Stimulated activated CD8-positive, alpha-beta memory T cell treated with anti-CD3 and anti-CD28 coated beads, Interleukin-15, amount 100 ng/mL, for 4 hours (primary cell): ENCODE measurements at places on chromosomes 1 and 21.

DNA sequence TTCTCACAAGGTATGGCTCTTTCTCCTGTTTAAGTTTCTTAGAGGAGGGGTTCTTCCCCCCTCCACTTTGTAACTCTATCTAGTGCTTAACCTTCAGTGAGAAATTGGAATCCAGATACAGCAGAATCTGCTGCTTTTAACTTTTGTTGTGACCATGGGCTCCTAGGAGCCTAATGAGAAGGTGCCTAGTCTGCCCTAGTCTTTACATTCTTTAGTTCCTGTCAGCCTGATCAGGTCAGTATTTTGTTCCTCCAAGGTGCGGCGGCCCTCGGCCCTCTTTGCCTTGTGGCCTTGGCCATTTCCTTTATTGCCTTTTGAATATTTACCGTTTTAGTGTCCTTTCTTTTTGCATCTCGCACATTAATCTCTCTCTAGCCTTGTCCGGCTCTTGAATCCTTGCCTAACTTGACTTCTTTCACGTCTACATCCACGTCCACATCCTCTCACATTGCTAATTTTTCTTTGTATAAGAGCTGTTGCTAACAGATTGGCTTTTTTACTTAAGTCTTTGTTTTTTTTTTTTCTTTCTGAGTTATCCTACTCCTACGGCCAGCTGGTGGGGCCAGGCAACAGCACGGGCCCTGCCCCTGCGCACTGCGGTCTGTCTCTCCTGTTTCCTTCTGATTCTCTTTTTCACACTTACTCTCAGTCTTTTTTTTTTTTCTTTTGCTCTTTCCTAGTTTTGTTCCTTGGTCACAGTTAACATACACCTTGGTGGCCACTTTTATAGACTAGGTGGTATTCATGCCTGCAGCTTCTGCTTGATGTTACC is 49.0 kb downstream of the SFPQ start:
- no peak for DNase-seq

DNA sequence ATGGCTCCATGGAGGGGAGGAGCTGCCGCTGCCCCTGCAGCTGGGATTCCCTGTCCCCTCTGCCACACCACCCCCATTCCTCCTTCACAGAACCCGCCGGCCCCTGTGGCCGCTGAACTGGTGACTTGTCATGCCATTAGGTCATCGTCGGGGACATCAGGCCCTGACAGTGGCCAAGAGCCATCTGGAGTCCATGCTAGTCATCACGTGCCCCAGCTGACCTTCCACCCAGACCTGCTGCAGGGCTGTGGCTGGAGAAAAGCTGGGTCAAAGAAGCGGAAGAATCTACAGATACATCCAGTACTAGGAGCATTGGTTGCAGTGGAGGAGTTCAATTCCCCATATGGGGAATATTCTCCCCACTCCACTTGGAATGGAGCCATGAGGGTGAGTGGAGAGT is 78.1 kb downstream of the KCNJ15 start:
- DNase-seq: no peak

- no peak for DNase-seq
These were observed 47.1 kb downstream of the CFH start for GRCh38 chr1:196698993-196699392.

- no peak for DNase-seq
These were observed 16.6 kb upstream of the AJAP1 start for GRCh38 chr1:4637616-4638344.

- no peak for DNase-seq
These were observed 77.4 kb downstream of the RUNX1 start for GRCh38 chr21:34971656-34972055.

DNA sequence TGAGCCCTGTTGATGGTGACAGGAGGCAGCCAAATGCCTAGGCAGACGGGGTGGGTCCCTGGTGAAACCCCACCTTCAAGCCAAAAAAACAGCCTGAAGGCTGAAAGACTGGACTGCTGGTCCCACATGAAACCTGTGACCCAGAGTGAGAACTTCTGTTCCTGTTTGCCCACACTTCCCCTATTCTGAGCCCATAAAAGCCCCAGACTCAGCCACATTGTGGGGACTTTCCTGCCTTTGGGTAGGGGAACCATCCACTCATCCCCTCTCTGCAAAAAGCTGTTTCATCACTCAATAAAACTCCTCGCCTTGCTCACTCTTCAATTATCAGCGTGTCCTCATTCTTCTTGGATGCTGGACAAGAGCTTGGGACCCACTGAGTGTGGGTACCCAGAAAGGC is 25.2 kb downstream of the HTR6 start:
- DNase-seq: no peak

- no peak for DNase-seq
These were observed 2.7 kb upstream of the SLC30A10 start for GRCh38 chr1:219931033-219931432.

DNA sequence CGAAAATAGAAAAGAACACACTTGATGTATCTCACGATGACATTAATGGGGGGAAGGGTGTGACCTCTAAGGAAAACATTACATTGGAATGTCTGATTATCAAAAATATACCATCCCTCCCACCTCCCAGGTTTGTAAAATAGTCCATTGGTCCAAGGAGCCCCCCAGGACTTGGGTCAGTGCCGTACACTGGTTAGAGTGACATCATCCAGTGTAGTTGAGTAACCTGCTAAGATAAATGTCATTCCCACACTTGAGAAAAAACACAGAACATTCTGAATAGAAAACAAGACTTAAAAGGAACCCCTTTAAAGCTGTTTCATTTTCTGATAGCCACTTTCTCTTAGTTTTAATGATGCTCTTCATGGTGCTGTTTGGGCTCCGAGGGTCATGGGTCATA is 15.2 kb downstream of the DDX20 start:
- DNase-seq: no peak

DNA sequence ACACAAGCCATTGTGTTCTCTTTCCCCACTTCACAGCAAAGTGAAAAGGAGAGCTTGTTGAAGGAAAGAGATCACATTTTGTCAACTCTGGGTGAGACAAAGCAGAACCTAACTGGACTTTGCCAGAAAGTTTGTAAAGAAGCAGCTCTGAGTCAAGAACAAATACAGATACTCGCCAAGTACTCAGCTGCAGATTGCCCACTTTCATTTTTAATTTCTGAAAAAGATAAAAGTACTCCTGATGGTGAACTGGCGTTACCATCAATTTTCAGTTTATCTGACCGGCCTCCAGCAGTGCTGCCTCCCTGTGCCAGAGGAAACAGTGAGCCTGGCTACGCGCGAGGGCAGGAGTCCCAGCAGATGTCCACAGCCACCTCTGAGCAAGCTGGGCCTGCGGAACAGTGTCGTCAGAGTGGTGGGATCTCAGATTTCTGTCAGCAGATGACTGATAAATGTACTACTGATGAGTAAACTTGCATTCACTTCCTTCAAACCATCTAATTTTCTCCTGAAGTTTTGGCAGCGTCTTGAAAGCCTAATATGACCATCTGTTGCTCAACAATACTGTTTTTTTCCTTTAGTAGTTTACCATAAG is 43.7 kb downstream of the BACH1 start:
- no peak for DNase-seq

GRCh38 chr1:41481109-41481775 is 3.2 kb downstream of the EDN2 start:
- no peak for DNase-seq

DNA sequence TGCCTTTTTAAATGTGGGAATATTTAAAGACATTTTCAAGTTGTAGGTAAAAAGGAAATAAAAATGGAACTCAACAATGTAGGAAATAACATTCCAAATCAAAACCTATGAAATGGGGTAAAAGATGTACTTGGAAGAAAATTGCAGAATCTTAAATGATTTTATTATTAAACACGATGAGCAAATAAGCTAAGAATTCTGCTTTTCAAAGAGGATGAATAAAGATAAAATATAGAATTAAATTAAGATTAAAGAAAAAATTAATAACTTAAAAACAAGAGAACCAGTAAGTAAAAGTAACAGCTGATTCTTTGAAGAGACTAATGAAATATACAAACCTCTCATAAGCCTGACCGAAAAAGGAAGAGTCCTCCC is 74.0 kb downstream of the NPHP4 start:
- DNase-seq: no peak

DNA sequence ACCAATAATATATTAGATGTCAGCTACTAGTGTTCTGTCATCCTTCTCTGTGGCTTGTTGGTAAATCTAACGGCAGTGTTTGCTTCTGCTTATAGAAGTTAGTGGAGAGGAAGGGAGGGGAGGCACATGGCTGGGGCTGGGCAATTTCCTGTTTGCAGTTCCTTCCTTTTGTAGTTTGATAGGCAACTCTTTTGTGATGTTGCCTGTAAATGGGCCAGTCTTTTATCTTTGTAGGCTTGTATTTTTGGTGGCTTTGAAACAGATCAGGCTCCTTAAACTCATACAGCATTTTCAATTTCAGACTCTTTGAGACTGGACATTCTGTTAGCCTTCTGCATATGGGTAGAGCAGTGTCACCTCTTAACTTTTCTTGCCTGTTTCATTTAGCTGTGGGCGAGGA is 48.1 kb downstream of the CDC14A start:
- DNase-seq: peak; percentile 15

DNA sequence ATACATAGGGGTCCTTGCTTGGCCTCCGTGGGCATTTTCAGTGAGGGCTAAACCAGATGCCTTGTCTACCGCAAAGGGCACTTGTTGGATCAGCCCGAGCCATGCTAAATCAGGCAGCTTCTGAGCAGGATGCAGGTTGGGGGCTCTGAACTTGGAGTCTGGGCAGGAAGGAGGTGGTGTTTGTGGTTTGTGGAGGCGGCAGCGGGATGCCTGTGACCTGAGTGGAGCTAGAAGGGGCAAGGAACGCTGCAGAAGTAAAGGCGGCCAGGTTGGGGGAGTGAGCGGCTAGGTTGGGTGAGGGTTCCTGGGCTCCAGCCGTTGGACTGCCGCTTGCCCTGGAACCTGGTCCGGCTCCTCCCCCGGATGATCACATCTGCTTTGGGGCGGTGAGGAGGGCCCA is 183.9 kb downstream of the CAMTA1 start:
- DNase-seq: no peak

GRCh38 chr1:40495315-40495903 is 13.2 kb upstream of the EXO5 start:
- no peak for DNase-seq

DNA sequence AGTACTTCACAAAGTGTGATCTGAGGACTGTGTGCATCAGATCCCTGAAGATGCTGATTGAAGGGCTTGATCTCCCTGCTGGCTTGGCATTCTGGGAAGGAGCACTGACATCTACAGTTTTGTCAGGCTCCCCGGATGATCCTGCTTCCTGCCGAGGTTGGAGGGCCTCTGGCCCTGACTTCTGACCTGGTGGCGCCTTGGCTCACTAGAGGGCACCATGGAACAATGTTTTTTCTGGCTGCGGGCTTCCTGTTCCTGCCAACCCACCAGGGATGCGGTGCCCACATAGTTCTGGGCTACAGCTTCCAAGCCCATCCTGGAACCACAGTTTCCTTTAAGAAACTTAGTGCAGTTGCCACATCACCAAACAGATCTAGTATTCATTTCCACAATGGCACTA is 38.8 kb upstream of the RASAL2 start:
- no peak for DNase-seq

DNA sequence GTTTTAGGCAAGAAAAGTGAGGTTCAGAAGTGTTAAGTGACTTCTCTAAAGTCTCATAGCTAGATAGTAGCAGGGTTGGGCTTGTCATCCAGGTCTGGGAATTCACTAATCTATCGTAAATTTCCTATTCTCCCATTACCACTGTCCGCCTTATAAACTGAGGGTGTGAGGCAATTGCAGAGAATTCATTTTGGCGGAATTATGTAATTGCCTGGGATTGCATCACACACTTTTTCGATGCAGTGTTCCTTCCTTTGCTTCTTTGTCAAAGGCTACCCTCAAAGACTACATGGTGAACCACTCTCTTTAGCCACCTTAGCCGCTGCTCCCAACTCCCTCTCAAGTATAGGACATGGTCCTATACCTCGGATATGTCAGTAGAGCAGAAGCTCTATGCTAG is 19.1 kb downstream of the SELP start:
- no peak for DNase-seq

- no peak for DNase-seq
These were observed 47.6 kb downstream of the PIK3R3 start for GRCh38 chr1:46084553-46085451.

GRCh38 chr1:192878249-192878648 is 69.4 kb downstream of the RGS2 start:
- DNase-seq: no peak
